ENCODE measurements at places on chromosomes 6 and 20. TPM values are rescaled to one million over a fixed set of nuclear protein-coding genes. Genes with fewer than 3 reads are reported as not detected.

ZC2HC1B gene
- total RNA-seq: not detected

DNA sequence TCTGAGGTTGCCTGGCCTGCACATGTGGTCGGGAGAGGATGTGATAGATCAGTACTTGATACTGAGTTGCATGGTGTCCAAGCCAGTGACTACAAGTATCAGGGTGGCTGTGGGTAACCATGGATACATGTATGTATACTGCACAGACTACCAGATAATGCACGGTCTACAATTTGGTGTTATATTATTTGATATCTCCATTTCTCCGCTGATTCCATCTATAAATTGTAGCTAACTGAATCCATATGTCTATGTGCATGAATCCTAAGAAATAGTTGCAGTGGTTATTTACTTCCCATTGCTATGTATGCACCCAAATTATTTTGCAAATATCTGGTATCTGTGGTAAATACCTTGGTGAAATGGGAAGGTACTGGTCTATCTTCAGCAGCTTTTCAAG lies 83.8 kb upstream of the KIF25 start:
- H3K4me3 ChIP-seq: no peak overlapping the region
- H3K36me3 ChIP-seq: peaks cover 81% of the 10 kb centered on the region
- no peaks in the 10 kb centered on the region for H3K27me3 ChIP-seq
- H3K4me1 ChIP-seq: no peaks in the 10 kb centered on the region

- no peaks in the 10 kb centered on the region for H3K36me3 ChIP-seq
- H3K4me1 ChIP-seq: no peaks in the 10 kb centered on the region
- H3K27ac ChIP-seq: no peak overlapping the region
- H3K27me3 ChIP-seq: no peaks in the 10 kb centered on the region
- H3K4me3 ChIP-seq: no peak overlapping the region
These were observed 22.3 kb downstream of the GCNT2 start for GRCh38 chr6:10543488-10543887.

DNA sequence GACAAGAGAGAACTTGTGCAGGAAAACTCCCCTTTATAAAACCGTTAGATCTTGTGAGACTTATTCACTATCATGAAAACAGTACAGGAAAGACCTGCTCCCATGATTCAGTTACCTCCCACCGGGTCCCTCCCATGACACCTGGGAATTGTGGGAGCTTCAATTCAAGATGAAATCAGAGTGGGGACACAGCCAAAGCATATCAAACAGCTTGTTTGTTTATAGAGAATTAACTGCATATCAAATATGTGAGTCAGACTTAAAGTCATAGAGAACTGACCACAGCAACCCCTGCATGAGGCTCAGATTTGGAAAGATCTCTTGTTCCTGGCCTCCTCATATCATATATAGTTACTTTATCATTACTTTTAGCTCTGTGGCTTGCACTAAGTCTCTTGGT lies 29.1 kb upstream of the HDAC2 start:
- DNase-seq: no peak
- H3K27me3 ChIP-seq: no peaks in the 10 kb centered on the region
- no peak overlapping the region for H3K4me3 ChIP-seq
- peaks cover 9% of the 10 kb centered on the region for H3K4me1 ChIP-seq
- no peaks in the 10 kb centered on the region for H3K36me3 ChIP-seq

DNA sequence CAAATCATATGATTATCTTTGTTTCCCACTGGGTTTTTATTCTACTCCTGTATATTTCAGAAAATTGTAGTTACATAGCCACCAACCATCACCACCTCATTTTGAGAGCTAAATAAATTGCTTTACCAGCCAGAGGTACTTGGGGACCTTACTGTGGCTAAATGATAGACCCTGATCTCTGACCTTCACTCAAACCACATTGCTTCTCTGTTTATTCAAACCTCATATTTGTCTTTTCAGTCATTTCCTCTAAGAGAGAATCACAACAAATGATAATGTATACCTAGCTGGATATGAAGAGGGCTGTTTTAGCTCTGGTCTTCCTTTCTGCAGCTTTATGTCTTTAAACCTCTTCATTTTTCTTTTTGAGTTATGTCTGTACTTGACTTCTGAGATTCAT lies 142.8 kb downstream of the ADGB start:
- H3K4me3 ChIP-seq: no peak overlapping the region
- no peaks in the 10 kb centered on the region for H3K27me3 ChIP-seq
- no peaks in the 10 kb centered on the region for H3K4me1 ChIP-seq
- no peak overlapping the region for H3K27ac ChIP-seq
- DNase-seq: no peak

DNA sequence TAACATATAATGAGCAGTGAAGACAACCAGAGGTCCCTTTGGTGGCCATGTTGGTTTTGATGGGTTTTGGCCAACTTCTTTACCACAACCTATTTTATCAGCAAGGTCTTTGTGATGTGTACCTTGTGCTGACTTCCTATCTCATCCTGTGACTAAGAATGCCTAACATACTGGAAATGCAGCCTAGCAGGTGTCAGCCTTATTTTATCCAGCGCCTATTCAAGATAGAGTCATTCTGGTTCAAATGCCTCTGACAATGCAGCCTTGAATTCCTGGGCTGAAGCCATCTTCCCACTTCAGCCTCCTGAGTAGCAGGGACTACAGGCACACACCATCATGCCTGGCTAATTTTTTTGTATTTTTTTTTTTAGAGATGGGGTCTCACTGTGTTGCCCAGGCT lies 7.8 kb upstream of the TRIM38 start:
- DNase-seq: no peak
- no peak overlapping the region for H3K4me3 ChIP-seq
- no peaks in the 10 kb centered on the region for H3K27me3 ChIP-seq
- no peaks in the 10 kb centered on the region for H3K36me3 ChIP-seq

DNA sequence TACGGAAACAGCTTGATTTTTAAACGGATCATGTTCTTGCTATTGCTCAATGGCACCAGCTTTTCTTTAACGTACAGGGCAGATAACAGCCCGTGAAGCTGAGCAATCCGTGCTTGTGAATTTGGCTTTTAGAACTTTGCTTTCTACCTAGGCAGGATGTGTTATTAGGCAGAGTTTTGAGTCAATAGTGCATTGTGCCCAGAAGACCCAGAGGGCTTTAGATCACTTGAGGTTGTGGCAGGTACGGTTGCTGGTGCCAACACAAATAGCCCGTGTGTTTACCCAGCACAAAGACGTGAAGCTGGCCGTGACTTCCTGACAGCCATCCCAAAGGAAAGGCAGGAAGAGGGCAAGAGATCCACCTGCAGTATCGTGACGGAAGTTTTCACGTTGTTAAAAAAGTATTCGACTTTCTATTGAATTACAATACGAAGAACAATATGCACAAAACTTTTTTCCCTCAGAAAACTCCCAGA lies 117.4 kb upstream of the FRMD1 start:
- H3K27me3 ChIP-seq: no peaks in the 10 kb centered on the region
- peaks cover 6% of the 10 kb centered on the region for H3K4me1 ChIP-seq
- no peak overlapping the region for H3K4me3 ChIP-seq
- peak; percentile 67 for DNase-seq

DNA sequence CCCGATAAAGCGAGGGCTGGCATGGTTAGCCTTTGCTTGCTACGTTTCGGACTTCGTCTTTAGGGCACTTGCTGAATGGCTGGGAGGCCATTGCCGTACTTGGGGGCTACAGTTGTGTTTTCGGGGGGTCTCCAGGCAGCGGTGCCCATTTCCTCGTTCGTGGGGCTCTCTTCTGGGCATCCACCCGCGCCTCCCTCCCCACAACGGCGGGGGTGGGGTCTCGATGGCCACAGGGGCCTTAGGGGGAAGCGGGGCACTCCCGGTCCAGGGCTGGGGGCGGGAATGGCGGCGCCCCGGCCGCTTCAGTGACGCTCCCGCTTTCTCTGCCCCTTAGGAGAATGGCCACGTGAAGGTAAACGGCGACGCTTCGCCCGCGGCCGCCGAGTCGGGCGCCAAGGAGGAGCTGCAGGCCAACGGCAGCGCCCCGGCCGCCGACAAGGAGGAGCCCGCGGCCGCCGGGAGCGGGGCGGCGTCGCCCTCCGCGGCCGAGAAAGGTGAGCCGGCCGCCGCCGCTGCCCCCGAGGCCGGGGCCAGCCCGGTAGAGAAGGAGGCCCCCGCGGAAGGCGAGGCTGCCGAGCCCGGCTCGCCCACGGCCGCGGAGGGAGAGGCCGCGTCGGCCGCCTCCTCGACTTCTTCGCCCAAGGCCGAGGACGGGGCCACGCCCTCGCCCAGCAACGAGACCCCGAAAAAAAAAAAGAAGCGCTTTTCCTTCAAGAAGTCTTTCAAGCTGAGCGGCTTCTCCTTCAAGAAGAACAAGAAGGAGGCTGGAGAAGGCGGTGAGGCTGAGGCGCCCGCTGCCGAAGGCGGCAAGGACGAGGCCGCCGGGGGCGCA lies 2.4 kb downstream of the MARCKS start:
- H3K27ac ChIP-seq: peak overlapping the region; percentile 94
- H3K4me1 ChIP-seq: peaks cover 33% of the 10 kb centered on the region
- H3K27me3 ChIP-seq: peaks cover 10% of the 10 kb centered on the region
- peak overlapping the region; percentile 82 for H3K4me3 ChIP-seq

TCF21 gene
- total RNA-seq: 46.5 TPM

- no peak for DNase-seq
- H3K27me3 ChIP-seq: no peaks in the 10 kb centered on the region
These were observed 47.2 kb downstream of the CTNNBL1 start for GRCh38 chr20:37741055-37741454.
